ENCODE measurements at places on chromosomes 6 and 20.

DNA sequence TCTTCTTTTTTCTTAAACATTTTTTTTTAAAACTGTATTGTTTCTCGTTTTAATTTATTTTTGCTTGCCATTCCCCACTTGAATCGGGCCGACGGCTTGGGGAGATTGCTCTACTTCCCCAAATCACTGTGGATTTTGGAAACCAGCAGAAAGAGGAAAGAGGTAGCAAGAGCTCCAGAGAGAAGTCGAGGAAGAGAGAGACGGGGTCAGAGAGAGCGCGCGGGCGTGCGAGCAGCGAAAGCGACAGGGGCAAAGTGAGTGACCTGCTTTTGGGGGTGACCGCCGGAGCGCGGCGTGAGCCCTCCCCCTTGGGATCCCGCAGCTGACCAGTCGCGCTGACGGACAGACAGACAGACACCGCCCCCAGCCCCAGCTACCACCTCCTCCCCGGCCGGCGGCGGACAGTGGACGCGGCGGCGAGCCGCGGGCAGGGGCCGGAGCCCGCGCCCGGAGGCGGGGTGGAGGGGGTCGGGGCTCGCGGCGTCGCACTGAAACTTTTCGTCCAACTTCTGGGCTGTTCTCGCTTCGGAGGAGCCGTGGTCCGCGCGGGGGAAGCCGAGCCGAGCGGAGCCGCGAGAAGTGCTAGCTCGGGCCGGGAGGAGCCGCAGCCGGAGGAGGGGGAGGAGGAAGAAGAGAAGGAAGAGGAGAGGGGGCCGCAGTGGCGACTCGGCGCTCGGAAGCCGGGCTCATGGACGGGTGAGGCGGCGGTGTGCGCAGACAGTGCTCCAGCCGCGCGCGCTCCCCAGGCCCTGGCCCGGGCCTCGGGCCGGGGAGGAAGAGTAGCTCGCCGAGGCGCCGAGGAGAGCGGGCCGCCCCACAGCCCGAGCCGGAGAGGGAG, 580 bp downstream of the VEGFA start:
- DNase-seq = peak; percentile 78

DNA sequence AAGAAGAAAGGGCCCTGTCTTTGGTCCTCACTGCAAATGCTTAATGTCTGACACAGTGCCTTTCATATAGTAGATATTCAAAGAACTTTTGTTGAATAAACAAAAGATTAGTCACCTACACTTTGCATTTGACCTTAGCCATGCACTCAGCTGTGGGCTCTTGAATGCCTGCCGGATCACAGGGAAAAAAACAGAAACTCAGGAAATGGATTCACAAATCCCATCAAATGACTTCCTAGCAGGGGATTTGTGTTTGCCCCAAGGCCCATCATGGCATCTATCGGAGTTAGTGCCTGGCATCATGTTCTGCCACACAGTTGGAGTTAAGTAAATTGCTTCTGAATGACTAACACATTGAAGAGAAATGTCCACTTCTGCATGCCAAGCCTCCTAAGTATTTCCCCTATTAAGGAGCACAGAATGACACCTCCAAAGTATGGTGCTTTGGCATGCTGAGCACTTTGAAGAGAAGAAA, 72.3 kb upstream of the DST start:
- DNase-seq = no peak

DNA sequence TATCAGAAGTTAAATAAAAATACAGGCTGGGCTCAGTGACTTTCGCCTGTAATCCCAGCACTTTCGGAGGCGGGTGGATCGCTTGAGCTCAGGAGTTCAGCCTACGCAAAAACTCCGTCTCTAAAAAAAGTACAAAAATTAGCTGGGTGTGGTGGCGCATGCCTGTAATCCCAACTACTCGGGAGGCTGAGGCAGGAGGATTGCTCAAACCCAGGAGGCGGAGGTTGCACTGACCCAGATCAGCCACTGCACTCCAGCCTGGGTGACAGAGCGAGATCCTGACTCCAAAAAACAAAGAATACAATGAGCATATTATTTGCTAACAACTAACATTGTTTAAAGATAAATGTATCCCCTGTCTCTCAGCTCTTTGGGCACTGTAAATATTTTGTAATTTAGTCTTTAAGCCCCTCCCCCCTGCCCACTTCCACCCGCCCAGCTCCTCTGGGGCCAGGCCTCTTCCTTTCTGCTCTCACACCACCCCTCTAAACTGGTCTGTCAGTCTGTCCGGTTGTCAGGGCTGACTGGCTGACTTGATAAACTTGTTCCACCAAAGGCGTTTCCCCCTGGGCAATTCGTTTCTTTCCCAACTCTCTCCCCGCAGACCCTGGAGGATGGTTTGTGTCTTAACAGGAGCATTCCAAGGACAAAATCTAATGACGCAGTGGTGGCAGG, 62.4 kb upstream of the QKI start:
- DNase-seq = no peak

- DNase-seq = no peak
These were observed 417.4 kb downstream of the KHDRBS2 start for GRCh38 chr6:61868507-61869080.

- DNase-seq = no peak
These were observed 67.2 kb upstream of the TNFRSF21 start for GRCh38 chr6:47376930-47377329.

Measured in erythroblast (primary cell).